ENCODE measurements at places on chromosomes 3 and 15.

- no peak for DNase-seq
These were observed 20.4 kb downstream of the GOLM2 start for GRCh38 chr15:44308889-44309288.

- DNase-seq: no peak
These were observed 1.9 kb downstream of the CBLB start for GRCh38 chr3:105866656-105867653.

DNA sequence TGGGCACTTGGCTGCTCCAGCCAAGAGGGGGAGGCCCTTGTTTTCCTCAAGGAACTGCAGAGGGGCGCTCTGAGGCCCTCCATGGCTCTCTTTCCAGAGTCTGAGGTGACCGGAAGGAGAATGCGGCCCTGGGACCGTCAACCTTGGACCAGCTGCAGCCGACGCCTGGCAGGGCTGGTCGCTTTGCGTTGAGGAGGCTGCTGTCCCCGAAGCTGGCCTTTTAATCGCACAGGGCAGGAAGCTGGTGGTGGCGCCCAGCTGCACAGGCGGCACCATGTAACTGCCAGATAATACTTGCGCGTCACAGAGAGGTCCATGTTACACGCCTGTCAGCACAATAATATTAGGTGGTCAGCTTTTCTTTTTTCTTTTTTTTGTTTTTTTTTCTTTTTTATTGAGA, 875 bp upstream of the HLTF start:
- DNase-seq: no peak

DNA sequence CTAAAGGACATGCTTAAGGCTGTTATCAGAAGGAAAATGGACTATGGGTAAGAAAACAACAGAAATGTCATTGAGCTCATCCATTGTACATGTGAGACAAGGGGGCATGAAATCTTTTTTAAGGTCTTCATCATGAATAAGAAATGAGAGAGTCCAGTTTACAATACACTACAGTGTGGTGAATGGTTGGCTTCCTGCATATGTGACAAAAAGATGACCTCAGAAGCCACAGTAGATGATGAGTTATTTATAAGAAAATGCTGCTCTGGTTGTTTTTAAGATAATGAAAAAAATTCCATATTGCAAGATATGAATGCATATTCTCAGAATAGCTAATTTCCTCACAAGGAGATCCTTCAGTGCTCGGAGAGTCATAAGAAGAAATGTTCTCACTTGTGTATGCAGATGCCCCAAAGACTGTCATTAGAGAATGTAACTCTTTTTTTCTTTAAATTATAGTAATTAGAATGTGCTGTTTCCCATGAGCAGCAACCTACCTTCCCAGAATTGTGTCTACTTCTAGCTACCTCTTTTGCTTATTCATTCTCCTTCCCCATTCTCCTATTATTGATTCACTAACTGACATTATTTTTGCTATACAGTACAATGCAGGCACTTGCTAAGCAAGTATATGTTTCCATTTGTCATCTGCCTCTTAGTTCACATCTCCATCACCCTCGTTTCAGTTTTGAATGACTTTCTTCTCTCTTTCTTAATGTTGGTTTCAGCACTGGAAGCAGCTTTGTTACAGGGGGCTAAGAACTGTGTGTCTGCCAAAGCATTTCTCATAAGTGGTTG, 152.0 kb upstream of the PEX5L start:
- no peak for DNase-seq

- DNase-seq: no peak
These were observed 126.1 kb downstream of the VGLL4 start for GRCh38 chr3:11517601-11518000.

DNA sequence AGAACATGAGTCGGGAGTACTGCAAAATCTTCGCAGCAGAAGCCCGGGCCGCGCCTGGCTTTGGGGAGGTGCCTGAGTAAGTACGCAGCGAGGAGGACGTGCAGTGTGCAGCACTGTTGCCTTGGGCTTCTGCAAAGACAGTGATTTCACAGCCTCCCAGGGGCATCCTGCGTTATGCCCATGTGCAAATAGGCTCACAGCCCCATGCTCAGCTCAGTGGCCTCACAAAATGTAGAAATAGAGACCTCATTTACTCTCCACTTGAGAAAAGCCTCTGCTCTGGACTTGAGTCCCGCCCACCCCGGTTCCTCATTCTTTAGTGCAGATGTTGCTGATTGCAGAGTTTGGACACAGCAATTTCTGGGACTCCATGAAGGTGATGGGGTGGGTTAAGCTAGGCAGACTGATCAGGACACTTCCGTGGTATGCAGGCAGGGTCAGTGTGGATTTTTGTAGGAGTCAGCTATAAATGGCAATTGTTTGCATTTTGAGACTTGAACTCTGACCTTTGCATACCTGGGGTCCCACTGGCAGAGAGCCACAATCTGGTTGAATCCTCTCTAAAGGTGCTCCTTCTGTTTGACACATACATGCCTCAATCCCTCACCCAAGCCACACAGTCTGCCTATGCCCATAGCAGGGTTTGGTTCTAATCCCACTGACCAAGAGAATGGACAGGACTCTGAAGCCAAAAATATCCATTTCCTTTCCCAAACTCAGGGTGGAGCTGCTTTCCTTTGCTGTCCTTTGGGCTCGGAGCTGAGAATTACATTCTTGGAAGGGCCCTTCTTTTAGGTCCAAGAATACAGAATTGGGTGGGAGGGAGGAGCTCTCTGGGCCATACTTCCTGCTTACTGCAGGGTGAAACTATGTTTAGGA, 20.7 kb upstream of the SLC28A1 start:
- DNase-seq: no peak

DNA sequence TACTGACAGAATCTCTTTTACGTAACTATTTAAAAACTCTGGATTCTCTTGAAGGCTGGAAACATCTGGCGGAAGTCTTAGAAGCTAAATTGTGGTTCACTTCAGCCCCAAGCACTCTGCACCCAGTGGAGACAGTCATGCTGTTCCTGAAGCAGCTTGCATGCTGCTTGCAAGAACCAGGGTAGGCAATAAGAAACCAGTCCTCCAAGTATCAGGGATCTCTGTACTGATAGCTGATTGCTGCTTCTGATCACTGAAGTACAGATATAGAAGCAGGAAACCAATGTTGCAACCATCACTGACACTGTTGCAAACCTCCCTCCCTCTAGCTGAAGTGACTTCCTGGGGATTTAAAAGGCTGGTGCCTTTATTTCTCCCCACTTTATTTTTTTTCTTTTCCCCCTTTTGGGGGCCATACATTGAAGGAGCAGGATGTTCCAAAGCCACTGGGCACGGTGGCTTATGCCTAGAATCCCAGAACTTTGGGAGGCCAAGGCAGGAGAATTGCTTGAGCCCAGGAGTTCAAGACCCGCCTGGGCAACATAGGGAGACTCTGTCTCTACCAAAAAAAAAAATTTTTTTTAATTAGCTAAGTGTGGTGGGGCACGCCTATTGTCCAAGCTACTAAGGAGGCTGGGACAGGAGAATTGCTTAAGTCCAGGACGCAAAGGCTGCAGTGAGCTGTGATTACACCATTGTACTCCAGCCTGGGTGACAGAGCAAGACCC, 15.3 kb downstream of the SPCS1 start:
- peak; percentile 56 for DNase-seq

GRCh38 chr15:95912280-95912625, 418.2 kb upstream of the NR2F2 start:
- no peak for DNase-seq

- DNase-seq: peak; percentile 37
These were observed 32.8 kb downstream of the MYH15 start for GRCh38 chr3:108477511-108478147.

GRCh38 chr15:98823012-98823458, 174.7 kb downstream of the IGF1R start:
- no peak for DNase-seq
